ENCODE measurements at places on chromosomes 3 and 15.

DNA sequence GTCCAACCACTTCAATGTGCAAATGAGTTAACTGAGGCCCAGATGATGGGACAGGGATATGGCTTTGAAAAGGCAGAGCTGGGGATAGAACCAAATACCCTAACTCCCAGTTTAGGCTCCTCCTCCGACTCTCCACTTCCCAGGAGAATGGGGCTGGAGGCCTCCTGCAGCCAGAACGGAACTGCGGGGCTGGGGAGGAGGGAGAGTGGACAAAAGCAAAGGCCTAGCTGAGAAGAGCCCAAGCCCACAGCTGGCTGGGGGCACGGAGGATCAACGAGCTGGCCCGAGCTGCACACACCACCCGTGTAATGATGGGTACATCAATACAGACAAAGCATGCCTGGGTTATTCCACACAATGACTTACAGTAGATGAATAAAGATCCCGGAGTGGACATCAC, 74.8 kb downstream of the NUP210 start:
- DNase-seq: no peak

- no peak for DNase-seq
Observed at GRCh38 chr3:155230382-155230781, 63.1 kb downstream of the STRIT1 start.

GRCh38 chr15:95639208-95639607, 691.3 kb upstream of the NR2F2 start:
- no peak for DNase-seq

DNA sequence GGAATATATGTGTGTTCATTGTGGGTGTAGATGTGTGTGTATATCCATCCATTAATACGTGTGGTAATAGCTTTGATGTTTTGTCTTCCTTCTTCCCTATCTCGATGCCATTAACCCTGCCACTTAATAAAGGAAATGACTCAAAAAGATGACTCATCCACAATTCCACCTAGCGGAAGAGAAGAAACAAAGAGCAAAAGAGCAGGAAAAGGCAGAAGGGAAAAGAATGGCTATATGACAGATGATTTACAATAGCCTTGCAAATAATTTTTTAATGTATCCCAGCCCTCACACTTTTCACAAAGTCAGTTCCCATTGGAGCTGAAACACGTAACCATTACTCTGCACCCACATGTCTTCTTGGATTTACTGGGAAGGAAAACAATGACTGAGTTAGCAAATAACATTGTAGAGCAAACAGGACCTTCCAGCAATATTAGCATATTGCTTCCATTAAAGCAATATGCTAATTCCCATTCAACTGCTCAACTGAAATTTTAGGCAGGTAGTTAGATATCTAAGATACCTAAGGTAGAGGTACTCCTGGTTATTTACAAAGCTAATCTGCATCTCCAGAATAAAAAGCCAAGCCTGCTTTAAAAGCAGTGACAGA, 197.2 kb downstream of the KCNAB1 start:
- DNase-seq: no peak

DNA sequence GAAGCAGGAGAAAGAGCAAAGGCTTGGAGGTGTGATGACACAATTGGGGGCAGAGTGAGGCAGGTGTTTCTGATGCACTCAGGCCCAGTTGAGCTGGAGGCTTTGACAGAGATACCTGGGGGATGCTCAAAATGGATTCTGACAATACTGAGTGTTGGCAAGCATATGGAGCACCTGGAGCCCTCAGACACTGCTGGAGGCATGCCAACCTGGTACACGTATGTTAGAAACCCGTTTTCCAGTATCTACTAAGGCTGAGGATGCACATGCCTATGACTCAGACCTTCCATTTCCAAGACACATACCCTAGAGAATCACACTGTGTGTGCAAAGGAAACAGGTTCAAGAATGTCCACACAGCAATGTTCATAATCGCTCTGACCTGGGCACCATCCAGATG, 58.7 kb downstream of the WNT7A start:
- no peak for DNase-seq

DNA sequence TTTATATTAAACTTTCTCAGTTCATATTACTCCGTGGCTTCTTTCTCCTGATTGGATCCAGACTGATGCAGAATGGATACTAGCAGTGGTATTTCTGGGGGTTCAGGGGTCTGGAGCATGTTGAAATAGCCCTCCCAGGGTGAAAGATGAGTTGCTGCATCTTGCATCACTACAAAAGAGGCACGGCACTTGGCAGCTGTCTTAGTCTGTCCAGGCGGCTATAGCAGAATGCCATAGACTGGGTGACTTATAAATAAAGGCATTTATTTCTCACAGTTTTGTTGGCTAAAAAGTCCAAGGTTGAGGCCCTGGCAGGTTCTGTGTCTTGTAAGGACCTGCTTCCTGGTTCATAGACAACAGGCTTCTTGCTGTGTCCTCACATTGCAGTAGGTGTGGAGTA, 660 bp upstream of the BCL2L10 start:
- no peak for DNase-seq
